ENCODE measurements at places on chromosomes 7 and 10.

- peak; percentile 59 for DNase-seq
Measured at GRCh38 chr10:121710207-121710606, 112.0 kb upstream of the FGFR2 start.

DNA sequence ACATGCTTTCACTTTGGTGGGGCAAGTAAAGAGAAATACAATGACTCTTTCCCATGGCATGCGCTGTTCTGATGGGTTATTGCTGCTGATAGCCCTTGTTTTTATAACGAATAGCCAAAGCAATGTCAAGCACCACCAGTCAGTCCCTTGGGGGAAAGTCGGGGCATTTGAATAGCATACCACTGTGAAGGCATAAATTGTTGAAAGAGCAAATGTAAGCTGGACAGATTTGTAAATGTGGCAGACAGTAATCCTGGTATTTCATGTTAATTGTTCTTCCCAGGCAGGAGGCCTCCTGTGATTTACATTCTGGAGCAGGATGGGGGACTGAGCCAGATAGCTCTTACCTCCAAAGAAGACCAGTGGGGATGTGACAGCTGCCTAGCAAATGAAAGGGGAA is 293.3 kb downstream of the ADRA2A start:
- no peak for DNase-seq

DNA sequence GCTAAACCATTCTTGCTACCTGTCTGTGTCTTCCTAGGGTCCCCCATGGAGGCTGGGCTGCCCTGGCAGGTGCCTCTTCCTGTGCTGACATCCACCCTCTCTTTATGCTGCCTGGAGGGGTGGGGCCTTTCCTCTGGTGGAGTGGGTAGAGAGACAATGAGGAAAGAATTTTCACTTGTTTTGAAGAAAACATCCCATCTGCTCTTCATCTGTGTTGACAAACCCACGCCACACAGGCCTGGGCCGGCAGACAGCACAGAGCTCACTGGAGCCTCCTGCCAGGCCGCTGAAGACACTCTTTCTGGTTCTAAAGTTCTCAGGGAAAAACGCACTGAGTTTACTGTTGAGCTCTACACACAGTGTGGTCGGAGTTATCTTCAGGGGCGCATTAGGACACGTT is 328.2 kb downstream of the GLRX3 start:
- no peak for DNase-seq

GRCh38 chr10:111335826-111336225 is 259.0 kb downstream of the ADRA2A start:
- DNase-seq = no peak

- DNase-seq = no peak
Measured at GRCh38 chr7:33774762-33775523, 130.4 kb upstream of the BMPER start.

DNA sequence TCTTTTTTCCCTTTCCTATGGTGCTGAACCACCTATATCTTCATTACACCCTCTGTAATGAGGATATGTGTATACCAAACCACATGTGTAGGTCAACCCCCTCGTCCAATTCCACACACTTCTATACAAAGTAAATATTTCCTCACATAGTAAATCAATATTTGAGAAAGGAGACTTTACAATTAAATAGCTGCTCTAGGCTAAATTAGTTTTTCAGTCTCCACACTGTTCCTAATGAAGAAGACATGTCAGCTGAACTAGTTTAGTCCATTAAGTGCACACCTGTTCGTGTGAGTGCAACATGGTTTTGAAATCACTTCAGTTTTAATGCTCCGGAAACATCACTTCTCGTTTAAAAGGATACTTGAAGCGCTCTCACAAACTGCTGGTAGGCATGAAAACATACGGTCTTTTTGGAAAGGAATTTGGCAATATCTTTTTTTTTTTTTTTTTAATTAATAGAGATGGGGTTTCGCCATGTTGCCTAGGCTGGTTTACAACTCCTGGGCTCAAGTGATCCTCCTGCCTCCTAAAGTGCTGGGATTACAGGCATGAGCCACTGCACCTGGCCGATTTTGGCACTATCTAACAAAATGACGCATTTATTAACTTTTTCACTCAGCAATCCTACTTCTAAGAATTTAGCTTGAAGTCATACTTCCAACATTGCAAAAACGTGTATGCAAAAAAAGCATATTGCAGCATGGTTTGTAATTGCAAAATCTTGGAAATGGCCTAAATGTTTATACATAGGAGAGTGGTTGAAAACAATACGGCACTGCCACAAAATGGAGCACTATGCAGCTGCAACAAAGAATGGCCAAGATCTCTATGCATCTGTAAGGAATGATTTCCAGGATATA is 2.1 kb upstream of the XRCC2 start:
- no peak for DNase-seq

- DNase-seq = no peak
Measured at GRCh38 chr10:35567951-35568350, 37.2 kb upstream of the GJD4 start.

- no peak for DNase-seq
Measured at GRCh38 chr7:111980725-111981124, 225.5 kb downstream of the DOCK4 start.

DNA sequence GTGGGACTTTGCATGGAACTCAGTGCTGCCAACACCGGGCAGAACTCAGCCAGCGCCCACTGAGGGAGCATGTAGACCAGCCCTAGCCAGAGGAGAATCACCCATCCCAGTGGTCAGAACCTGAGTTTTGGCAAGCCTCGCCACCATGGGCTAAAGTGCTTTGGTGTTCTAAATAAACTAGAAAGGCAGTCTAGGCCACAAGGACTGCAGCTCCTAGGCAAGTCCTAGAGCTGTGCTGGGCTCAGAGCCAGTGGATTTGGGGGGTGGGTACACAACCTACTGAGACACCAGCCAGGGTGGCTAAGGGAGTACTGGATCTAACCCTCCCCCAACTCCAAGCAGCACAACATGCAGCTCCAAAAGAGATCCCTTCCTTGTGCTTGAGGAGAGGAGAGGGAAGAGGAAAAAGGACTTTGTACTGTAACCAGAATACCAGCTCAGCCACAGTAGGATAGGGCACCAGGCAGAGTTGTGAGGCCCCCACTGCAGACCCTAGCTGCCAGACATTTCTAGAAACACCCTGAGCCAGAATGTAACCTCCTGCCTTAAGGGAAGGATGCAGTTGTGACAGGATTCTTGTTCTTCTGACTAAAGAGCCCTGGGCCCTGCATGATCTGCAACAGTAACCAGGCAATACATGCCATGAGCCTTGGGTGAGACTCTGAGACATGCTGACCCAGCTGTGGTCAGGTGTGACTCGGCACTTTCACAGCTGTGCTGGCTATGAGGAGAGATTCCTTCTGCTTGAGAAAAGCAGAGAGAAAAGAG is 24.4 kb downstream of the GSDME start:
- no peak for DNase-seq

- DNase-seq = no peak
Measured at GRCh38 chr10:125742465-125742864, 23.0 kb downstream of the EDRF1 start.

DNA sequence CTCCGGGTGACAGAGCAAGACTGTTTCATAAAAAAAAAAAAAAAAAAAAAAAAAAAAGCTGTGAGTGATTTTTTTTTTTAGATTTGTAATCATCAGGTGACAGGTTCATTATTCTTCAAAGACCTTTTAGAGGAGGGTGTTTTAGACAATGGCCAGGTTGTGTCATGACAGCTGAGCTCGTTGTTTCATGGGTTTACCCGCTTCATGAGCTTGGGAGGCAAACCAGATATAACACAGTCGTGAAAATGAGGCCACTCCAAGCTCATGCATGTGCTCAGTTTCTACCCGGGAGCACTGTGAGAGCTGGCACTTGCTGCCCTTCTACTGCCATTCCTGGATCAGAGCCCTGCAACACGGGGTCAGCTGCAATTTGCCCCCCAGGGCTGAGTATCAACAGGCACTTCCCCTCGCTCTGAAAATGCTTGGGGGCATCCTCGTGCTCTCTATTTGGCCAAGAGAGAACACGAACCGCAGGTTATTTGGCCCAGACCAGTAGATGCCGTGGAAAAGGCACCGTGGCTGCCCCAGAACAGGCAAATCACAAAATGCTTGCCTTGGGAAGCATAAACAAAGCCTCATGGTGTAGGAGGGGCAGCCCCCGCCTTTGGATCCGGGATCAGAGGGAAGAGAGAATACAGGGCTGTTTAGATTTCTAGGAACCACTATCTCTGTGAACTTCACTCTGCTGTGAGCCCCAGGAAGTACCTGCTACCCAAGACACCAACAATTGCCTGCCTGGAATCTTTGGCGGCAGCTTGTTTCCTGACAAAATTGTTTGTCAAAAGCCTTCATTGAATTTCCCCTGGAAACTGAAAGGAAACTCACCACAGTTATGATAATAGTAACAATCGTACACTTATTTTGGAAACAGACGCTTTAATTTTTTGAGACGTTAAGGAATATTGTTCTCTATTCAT is 371.0 kb downstream of the FRMD4A start:
- DNase-seq = no peak

DNA sequence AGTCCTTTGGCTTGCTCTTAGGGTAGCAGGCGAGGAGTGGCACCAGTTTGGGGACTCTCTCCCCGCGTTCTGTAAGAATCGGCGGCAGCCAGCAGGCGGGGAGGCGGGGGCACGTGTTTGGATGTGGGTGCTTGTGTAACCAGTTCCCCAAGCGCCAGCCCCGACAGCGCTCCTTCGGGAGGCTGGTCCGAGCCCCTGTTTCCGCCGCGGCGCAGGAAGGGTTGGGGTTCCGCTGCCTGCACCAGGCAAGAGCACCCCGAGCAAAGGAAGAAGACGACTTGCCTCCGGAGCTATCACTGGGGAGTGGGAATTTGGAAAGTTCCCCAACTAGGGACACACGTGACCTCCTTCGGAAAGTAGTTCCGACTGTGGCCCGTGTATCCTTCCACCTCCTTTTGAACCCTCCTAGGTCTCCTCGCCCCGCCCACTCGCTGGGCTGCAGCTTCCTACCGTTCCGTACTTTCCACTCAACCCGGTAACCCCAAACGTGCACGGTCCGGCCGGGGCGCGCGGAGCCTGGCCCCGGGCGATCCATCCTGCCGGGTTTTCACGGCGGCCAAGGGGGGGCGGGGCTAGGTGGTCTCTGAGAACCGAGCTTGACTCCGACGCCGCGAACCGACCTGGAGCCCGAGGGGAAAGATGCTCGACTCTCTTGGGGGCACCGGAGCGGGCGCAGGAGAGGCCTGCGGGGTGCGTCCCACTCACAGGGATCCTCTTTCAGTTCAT is 1.2 kb downstream of the KLLN start:
- DNase-seq = peak; percentile 98

GRCh38 chr10:62900829-62901571 is 84.8 kb upstream of the EGR2 start:
- DNase-seq = no peak

- no peak for DNase-seq
Measured at GRCh38 chr7:29518616-29519015, 45.0 kb upstream of the PRR15 start.

GRCh38 chr10:22652988-22653481 is 61.3 kb downstream of the PIP4K2A start:
- no peak for DNase-seq

GRCh38 chr10:104574427-104574826 is 66.7 kb upstream of the SORCS3 start:
- no peak for DNase-seq

- DNase-seq = no peak
Measured at GRCh38 chr10:62653254-62653653, 151.3 kb upstream of the ADO start.

DNA sequence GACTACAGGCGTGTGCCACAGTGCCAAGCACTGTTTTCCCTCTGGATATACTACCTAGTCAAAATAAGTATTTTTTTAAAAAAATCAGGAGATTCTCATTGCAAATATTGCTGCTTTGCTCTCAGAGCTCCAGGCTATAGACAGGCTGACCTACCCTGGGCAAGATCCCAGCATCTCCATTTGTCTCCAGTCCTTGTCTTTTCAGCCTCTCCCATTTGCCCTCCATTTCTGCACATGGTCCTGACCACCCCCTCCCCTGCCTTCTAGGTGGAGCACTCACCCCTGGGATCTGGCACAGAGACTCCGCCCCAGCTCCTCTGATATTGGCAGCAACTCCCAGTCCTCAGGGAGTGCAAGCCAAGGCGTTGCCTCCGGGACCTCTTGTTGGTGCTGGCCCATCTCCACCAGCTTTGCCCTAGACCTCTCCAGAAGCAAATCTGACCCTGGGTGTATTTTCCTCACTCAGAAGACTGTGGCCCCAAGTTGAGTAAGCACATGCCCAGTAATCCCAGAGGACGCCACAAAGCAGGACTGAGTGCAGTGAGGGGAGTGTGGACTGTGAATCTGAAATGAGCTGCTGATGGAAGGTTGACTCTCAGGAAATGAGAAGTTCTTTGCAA is 120.6 kb downstream of the MTPAP start:
- no peak for DNase-seq

GRCh38 chr7:68688416-68689086 is 909.7 kb upstream of the AUTS2 start:
- no peak for DNase-seq

DNA sequence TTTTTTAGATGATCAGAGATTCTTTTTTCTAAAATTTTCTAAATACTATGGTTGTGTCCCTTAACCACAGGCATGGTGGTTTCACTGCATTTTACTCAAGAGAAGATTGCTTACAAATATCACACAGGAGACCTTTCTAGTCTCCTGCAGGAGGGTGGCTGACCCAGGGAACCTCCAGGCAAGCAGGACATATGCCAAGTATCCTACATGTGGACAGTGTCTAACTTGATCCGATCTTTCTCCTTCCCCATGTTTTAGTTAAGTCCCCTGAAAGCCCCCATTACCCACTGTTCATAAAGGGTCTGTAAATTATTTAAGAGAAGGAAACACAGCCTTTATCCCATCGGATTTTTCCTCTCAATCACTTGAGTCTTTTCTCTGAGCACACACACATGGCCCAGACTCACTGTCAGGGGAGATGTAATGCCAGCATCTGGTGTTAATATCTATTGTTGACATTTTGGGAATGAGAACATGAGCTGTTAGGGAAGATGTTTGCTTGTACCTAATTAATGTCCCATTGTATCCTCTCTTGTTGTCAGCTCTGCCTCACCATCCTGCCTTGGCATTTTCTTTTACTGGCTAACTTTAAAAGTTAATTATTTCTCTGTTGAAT is 755.2 kb downstream of the AUTS2 start:
- DNase-seq = no peak

- DNase-seq = no peak
Measured at GRCh38 chr7:84744385-84744784, 442.5 kb downstream of the SEMA3D start.

DNA sequence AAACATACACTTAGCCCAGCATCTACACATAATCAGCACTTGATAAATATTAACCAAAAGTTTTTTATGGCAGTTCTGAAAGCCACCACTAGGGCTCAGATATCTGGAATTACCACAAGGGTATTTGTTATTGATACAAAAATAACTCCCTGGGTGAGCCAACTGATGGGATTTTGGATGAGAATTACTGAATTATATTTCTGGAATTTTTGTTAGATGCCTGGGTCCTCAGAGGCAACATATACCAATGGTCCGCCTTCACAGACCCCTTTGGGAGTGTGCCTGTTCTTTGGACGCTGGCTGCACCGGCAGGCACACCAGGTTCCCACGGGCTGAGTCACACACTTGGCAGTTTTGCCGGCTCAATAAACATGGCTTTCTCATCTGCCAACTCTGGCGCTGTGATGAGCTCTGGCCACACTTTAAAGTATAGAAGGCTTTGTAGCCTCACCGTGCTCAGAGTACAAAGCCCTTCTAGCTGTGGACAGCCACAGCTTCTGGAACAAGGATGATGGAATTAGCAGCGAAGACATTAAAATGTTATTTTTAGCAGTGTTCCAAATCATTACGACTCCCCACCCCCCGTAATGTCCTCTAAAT is 24.5 kb upstream of the EEPD1 start:
- DNase-seq = no peak

- no peak for DNase-seq
Measured at GRCh38 chr10:35079763-35080162, 10.4 kb downstream of the CUL2 start.

GRCh38 chr7:139830292-139830691 is 1.2 kb downstream of the TBXAS1 start:
- DNase-seq = no peak

Data from glutamatergic neuron (in vitro differentiated cells).